ENCODE measurements at places on chromosomes 16 and 17.

- DNase-seq = peak; percentile 81
Measured at GRCh38 chr16:13919330-13919682, 648 bp upstream of the ERCC4 start.

DNA sequence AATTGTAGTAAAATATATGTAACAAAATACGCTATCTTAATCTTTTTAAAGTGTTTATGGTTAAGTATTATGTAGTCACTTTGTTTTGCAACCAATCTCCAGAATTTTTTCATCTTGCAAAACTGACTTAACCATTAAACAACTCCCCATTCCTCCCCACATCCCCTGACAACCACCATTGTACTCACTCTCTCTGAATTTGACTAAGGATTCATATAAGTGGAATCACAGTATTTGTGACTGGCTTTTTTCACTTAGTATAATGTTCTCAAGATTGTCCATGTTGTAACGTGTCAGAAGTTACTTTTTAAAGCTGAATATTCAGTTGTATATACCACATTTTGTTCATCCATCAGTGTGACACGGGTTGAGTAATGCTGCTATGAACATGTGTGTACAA, 10.6 kb downstream of the ORC6 start:
- DNase-seq = no peak

DNA sequence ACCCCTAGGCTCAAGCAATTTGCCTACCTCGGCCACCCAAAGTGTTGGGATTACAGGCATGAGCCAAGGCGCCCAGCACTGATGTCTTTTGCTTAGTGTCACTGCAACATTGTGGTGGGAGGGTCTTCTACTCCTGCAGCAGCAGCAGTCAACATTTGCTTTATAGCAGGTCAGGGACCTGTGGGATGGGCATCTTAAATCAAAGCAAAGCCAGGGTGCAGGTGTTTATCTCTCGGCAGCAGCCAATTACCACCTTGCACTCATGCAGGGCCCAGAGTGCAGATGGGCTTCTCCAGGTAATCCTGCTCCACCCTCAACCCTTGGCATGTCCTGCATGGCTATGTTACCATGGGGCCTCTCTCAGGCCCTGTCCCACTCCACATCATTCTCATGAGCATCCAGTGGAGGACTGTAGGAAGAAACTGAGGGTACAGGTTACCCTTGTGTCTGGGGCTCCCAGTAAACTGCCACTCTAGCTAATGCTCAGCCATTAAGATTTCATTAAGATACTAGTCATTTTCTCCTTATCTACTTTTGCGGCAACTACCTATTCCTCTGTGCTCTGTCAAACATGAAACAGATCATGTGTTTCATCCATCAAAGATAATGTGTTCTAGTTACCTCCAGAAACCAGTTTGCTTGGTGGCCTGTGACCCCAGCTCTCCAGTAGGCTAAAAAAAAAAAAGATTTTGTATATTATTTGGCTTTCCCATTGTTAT, 16.8 kb downstream of the ADGRG5 start:
- no peak for DNase-seq

DNA sequence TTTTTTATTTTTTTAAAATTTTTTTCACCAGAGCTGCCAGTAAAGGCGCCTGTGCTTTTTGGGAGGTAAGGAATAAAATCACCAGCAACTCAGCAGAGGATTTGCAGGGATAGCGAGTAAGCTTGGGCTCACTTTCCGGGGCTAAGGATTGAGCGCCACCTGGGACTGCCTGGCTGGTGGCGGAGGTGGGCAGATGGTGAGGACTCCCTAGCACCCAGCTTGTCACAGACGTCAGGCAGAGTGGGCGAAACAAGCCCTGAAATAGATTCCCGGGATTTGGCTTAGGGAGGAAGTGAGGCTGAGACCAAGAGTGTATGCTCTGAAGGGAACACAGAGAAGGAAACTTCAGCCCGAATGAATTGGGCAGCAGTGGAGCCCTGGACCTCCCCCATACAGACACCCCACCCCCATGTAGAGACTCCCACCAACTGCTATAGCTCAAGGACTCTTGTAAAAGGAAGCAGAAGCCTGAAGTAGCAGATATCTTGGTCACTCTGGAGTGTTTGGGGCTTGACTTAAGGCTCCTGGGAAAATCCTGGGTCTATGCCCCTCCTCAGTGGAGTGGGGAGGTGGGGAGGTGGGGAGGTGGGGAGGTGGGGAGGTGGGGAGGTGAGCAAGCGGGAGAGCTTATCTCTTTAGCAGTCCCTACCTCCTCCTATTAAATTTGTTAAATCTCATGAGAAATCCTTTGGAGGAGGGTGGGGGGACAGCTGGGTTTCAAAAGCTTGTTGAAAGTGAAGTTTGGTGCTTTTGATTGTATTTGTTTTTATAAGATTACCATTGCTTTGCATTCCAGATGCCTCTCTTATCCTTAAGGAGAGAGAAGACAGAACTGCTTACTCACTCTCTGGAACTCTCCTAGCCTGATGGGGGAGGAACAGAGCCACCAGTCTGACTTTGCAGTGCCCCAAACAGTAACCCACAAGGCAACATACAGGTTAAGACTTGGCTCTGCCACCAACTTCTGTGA, 8.2 kb downstream of the ARL4D start:
- DNase-seq = no peak

GRCh38 chr17:40561871-40562611, 3.2 kb downstream of the CCR7 start:
- peak; percentile 40 for DNase-seq

DNA sequence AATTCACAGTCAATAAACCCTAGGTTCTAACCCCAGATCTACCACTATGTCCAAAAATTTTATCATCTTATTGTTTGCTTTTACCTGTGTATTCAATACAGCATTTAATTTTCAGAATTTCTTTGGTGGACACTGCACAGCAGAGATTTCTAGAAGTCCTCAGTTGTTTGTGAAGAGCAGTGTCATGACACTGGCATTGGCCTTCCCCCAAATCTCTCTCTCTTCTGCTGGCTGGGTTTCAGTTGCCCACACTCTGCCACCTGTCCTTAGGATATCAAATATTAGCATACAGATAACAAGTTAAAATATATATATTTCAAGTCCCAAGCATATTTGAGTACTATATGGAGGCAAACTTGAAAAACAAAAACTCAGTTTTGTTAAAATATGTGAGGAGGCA, 2.0 kb upstream of the THUMPD1 start:
- DNase-seq = no peak

GRCh38 chr17:49878931-49879904, 31.3 kb upstream of the TAC4 start:
- no peak for DNase-seq

- no peak for DNase-seq
Measured at GRCh38 chr16:27720731-27721530, 171.0 kb downstream of the KATNIP start.

GRCh38 chr17:52885882-52886281, 727.4 kb upstream of the CA10 start:
- DNase-seq = no peak

GRCh38 chr17:48547808-48548522, 3.1 kb upstream of the HOXB2 start:
- DNase-seq = peak; percentile 83

DNA sequence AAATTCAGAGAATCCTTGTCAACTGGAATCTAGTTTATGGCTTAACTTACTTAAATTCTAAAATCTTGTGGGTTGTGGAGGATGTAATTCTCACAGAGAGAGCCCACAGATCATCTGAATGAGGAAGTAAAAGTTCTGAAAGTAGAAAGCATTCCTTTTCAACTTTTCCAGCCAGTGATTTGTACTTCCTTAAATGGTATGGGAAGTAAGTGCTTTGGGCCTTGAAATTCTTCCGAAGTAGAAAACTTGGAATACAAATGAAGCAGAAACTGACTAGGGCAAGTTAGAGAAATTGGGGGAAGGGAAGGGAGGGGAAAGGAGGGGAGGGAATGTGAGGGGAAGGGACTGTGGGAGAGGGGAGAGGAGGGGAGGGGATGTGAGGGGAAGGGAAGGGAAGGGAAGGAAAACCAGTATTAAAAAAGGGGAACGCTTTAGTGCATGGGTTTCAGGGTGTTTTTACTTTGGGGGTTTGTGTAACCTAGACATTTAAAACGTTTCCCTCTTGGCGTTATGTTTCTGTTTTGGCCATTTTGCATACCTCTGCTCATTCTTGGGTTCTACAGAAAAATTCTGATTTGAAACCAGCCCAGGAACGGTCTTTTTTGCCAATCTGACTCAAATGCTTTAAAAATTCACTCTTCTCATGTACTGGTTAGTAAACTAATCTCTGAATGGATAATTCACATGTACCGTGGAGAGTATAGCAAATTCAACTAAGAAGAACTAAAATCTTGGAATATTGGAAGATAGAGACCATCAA, 15.5 kb upstream of the SNTB2 start:
- DNase-seq = peak; percentile 45

- no peak for DNase-seq
Measured at GRCh38 chr16:46900455-46901235, 16.5 kb downstream of the GPT2 start.

DNA sequence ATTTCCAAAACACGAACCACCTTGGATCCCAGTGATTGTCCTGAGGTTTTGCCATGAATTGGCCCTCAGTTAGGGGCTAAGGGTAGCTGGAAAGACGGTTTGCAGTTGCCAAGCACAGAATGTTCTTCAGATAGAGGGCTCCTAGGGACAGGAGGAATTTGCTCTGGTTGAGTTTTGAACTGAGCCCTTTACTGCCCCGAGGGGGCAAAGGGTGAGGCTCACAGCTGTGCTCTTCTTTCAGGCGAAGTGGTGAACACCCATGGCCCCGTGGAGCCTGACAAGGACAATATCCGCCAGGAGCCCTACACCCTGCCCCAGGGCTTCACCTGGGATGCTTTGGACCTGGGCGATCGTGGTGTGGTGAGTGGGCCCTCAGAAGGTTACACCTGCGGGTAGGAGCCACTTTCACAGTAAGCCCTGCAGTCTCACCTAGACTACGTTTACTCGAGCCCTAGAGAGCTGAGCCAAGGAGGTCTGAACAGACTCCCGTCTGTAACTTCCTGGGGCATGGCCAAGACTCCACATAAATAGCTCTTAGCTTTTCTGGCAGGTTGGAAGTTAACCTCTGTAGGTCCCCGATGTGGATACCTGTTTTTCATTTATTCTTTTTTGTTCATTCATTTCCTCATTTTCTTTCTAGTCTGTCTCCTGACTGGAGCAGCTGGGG, 32.5 kb downstream of the NMT1 start:
- no peak for DNase-seq

GRCh38 chr16:86496929-86497461, 13.3 kb upstream of the FOXF1 start:
- DNase-seq = no peak

DNA sequence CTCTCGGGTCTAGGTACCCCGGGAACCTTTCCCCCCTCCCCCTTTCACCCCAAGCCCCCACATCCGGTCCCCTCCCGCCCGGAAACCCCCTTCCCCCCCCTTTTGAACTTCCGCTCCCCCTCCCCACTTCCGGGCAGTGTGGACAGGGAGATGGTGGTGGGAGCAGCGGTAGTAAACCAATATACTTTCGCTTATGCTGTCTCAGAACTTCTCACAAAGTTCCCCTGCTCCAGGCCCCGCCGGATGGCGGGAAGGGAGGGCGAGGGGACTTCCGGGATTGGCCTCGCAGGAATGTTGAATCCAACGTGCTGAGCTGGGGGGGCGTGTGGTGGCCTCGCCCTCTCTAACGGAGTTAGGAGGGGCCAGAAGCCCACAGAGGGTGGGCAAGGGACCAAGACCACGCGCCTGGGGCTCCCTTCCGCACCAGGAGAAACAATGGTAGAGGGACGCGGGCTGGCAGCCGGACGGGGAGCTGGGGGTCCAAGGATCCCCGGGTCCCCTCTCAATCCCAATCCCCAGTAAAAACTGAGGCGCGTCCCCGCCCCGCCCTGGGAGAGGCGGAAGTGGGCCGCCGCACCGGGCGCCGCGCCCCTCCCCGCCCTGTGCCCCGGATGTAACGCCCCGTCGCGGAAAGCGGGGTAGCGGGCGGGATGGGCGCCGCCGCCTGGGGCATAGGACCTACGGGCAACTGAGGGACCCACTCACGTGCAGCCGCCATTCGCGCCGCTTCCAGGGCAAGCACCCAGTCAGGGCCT, 742 bp downstream of the PFN1 start:
- DNase-seq = peak; percentile 79

GRCh38 chr16:89722392-89723278, 1.3 kb downstream of the ZNF276 start:
- DNase-seq = peak; percentile 97

DNA sequence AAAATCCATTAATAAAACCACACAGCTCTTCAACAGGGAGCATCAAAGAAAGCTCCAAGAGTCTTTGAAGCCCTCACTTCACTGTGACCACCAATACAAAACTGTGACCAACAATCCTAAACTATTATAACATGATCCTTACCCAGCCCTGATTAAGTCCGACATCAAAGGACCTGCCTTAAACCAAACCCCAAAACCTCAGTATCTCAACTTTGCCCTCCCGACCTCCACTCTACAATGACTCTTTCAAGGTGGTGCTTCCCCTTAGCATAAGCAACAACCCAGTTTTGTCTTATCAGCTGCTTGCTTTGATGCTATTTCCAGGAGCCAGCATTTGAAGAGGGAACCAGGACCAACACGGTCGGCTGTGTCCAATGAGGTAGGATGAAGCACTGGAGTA, 8.5 kb upstream of the PRSS22 start:
- DNase-seq = no peak

- DNase-seq = no peak
Measured at GRCh38 chr17:15744074-15744676, 12.1 kb downstream of the TBC1D26 start.

GRCh38 chr17:31687505-31688126, 171.4 kb downstream of the COPRS start:
- DNase-seq = no peak

- no peak for DNase-seq
Measured at GRCh38 chr16:76199681-76200220, 77.5 kb upstream of the CNTNAP4 start.

DNA sequence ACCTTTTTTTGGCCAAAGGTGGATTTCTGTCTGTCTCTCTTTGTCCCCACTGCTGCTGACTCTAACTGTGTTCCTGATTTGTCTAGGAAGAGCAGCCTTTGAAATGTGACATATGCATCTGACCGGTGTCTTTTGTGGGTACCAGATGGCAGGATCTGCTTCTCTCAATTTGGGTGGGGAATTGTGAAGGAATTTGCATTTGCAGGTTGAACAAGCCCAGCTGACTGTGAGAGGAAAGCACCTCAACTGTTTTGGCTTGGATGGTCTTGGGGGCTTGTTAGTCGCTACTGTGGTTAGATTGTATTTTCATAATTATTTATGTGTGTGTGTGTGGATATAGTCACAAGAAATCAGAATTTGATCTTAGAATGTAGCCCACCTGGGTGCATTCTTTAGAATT, 37.7 kb upstream of the LCMT1 start:
- no peak for DNase-seq
